Hippocampal formation (tissue), 2 donors: ENCODE measurements at places on chromosomes 2 and 18.
A peak's percentile ranks its signal among the peaks of the same experiment; 100 is the strongest.

GRCh38 chr2:150528861-150529801 is 41.7 kb upstream of the RND3 start:
- DNase-seq = no peak

DNA sequence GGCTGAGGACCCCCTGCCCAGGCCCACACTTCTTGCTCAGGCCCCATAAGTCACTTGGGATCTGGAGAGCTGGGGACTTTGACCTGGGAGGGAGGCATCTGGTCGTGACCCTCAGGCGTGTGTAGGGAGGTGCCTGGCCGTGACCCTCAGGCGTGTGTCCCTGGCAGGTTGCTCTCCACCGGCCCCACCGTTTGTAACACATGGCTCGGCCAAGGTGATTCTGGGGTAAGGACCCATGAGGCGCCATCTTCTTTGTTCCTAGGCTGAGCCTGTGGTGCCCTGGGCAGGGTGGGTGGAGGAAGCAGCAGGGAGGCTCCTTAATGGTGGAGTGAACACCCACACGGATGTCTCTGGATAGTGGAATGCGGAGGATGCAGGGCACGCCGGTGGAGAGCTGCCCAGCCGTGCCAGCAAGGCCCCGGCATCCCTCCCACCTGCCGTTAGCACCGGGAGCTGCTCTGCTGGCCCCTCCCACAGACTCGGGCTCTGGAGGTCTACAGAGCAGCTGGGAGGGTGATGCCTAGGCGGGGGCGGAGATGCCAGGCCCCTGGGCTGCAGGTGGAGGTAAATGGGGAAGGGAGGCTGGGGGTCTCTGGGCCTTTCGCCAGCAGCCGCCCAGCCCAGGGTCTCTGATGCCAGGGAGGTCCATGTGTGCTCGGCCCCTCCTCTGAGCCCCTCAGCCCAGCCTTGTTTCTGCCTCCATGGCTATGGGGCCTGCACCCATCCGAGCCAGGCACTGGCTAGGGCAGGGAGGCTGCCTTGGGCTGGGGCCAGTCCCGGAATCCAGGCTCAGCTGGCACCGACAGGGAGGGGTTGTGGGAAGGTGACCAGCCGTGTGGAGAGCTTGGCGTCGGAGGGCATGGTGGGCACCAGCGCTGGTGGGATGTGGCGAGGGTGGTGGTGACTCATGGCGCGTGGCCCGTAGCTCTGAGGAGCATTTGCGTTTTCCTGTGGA is 1.1 kb upstream of the GAL3ST2 start:
- no peak for DNase-seq

- DNase-seq = no peak
These were observed 172.1 kb downstream of the NEDD4L start for GRCh38 chr18:58216071-58216481.

GRCh38 chr2:196268538-196269338 is 97.4 kb upstream of the STK17B start:
- peak; percentile 11 for DNase-seq

GRCh38 chr18:3611313-3612090 is 161.5 kb downstream of the TGIF1 start:
- no peak for DNase-seq
